ENCODE measurements at places on chromosomes 2 and 18.
A peak's percentile ranks its signal among the peaks of the same experiment; 100 is the strongest.

- peak; percentile 30 for DNase-seq
Measured at GRCh38 chr2:73290049-73290839, 3.1 kb downstream of the EGR4 start.

- no peak for DNase-seq
Measured at GRCh38 chr2:55089726-55090125, 39.5 kb upstream of the RTN4 start.

GRCh38 chr18:13616041-13616440 lies 110.3 kb downstream of the FAM210A start:
- no peak for DNase-seq

- no peak for DNase-seq
Measured at GRCh38 chr2:68907920-68908253, 36.7 kb upstream of the BMP10 start.
